ENCODE measurements at places on chromosomes 2 and 18.

DNA sequence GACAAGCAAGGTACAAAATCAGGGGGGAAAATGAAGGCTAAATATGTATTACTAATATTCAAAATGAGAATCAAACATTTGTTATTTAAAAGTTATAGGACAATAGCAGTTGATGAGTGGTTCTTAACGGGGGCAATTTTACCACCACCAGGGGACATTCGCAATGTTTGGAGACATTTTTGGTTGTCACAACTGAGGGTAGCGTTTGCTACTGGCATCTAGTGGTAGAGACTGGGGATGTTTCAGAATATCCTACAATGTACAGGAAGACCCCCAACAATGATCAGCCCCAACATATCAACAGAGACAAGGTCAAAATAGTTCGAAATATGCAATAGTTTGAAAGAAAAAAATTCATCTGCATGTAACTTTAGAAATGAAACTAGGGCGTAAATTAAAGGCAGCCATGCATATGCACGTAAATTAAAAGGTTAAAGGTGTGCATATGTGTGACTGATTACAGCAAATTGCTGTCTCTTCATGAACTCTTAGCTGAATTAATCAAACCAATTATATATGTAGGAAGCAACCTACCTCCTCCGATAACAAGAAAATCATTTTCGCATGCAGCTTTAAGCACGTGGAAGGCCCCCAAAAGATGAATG, 61.2 kb upstream of the CUL3 start:
- DNase-seq, result no peak

DNA sequence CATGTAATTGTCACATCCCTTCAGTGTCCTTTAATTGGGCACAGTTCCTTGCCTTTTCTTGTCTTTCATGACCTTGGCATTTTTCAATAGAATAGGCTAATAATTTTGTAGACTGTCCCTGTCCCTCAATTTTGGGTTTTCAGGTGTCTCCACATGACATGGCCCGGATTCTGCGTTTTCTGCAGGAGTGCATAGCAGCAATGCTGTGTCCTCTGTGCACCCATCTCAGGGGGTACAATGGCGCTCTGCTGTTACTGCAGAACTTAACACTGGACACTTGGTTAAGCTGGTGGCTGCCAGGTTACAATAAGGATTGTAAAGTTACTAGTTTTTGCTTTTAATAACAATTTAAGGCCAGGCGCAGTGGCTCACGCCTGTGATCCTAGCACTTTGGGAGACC, 51.3 kb downstream of the INPP5D start:
- no peak for DNase-seq

- no peak for DNase-seq
These were observed 153.3 kb upstream of the ITGA6 start for GRCh38 chr2:172273910-172274571.

DNA sequence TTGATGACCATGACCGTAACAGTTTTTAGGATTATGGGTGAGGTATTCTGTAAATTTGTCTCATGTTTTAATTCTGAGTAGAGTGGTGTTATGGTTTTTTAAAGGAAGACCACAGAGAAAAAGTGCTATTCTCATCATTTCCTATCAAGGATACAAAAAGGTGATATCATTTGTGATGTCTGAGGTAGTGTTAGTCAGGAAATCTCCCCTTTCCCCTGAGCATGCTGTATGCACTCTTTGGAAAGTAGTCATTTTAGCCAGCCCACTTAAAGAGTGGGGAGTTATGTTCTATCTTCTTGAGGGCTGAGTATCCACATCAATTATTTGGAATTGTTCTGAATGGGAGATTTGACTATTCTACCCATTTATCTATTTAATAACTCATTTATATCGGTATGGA, 414.2 kb upstream of the SLC14A2 start:
- DNase-seq, result no peak

- DNase-seq, result peak; percentile 92
These were observed 112.3 kb downstream of the MEP1B start for GRCh38 chr18:32301976-32302743.

- no peak for DNase-seq
These were observed 74.2 kb downstream of the MBD2 start for GRCh38 chr18:54150226-54150625.

- DNase-seq, result no peak
These were observed 38.3 kb downstream of the NIFK start for GRCh38 chr2:121698318-121698930.

- DNase-seq, result no peak
These were observed 28.4 kb downstream of the MEX3C start for GRCh38 chr18:51168960-51169662.

GRCh38 chr2:162712598-162712997, 126.0 kb downstream of the KCNH7 start:
- no peak for DNase-seq

DNA sequence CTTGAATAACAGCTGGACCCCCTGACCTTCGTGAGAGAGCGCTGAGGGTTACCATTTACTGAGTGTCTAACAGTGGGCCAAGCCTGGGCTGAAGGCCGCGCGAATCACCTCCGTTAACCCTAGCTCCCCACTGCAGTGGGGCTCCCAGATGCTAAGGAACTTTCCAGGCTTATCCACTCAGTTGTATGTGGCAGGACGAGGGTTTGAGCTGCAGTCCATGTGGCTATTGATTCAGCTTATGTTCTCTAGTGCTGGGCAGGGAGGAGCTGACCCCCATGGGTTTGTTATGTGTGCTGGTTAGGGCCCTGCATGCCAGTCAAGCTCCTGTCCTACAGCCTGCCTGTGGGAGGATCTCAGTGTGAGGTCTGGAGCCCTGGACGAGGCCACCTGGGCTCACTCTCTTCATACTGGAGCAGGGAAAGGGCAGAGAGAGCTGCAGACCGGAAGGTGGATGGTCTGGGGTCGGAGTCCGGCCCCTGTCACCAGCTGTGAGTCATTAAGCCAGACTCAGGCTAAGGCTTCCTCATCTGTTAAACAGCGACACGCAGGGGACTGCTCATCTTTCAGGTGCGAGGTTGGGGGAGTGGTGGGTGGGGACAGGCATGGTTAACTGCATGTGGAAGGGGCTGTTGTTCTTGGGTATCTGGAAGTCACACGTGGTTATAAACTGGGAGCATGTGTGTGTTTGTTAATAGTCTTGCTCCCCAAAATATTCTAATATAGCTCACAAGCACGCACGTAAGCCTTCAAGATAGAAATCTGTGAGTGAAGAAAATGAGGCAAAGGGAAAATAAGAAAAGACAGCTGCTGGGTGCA, 6.6 kb downstream of the PSD4 start:
- no peak for DNase-seq

DNA sequence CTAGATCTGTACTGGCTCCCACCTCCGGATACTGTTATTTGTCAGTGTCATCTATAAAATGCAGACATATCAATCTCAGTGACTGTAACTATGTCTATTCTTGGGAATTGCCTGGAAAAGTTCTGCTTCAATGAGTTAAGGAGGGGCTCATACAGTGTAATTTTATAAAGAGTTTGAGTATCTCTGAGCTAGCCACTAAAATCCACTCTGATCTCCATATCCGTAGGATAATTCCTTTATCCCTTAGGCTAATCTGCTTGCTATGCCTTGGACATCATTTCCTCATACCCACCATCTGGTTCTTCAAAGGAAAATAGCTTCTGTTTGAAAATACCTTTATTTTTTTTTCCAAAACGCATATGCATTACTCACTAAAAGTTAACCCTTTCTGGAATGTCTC, 863.2 kb downstream of the SUCLG1 start:
- no peak for DNase-seq

DNA sequence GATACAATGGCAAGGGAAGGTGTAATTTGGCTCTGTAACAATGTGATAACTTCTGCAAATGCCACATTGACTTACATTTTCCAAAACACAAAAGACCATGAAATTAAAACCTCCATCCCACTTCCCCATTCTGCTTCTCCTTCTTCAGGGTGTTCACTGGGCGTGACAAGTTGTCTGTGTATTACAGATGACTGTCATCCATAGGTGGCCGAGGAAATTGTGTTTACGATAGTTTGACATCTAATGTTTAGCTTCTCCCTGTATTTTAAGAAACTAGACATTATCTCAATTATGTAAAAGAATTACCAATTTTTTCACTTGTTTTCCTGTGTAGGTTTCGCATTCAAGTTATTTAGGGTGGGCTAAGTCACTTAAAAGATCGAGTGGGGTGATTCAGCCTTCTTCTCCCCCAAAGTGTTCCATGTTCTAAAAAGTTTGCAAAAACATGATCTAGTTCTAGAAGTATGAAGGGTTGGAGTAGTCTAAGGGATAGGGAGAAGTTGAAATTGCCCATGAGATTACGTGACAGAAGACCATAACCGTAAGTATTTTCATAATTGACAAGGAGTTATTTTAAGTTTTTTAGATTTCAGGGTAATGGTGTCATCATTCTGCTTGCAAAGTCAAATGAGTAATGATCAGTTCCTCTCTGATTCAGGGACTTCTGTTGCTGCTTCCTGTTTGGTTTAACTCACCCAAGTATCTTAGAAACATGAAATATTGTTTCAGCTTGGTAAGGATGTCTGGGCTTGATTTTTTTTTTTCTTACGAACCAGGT, 25.2 kb upstream of the CYTIP start:
- DNase-seq, result peak; percentile 34

DNA sequence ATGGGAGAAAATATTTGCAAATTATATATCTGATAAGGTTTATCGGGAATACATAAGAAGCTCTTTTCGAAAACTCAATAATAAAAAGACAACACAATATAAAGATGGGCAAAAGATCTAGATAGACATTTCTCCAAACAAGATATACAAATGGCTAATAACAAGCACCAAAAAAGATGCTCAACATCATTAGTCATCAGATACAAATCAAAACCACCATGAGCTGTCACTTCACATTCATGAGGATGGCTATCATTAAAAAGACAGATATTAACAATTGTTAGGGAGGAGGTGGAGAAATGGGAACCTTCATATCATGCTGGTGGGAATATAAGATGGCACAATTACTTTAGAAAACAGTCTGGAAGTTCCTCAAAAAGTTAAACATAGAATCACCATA, 48.1 kb downstream of the HS1BP3 start:
- DNase-seq, result no peak

DNA sequence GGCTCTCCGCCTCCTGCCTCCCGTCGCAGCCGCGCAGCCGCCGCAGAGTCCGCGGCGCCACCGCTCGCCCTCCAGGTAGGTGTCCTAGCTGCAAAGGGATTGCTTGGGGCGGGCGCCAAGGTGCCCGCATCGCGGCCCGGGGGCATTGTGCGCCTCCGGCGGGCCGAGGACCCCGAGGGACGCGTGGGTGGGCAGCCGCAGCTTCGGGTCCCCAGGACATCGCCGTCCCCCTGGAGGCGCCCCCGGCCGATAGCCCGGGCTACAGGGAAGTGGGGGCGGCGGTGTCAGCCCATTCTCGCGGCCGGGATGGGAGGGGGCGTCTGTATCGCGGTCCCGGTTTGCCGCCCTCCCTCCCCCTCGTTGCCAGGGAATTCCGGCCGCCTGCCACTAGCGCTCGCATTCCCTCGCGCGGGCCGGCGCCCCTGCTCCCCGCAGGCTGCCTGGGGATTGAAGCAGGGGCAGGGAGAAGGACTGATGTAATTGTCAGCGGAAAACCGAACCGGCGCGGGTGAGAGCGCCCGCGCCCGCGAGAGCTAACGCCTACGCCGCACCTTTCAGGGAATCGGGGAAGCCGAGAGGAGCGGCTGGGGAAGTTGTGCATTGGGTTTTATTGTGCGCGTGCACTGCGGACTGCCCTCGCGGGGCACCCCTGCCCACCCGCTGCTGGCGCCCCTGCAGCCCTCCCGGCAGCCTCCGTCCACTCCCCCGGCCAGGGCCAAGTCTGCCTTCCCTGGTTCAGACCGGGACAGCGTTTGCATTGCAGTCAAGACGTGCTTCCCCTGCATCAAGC, 483 bp downstream of the OSBPL6 start:
- DNase-seq, result no peak

- DNase-seq, result no peak
These were observed 53.8 kb downstream of the SMAD7 start for GRCh38 chr18:48896875-48897511.
